ENCODE measurements at places on chromosomes 16 and 17.

DNA sequence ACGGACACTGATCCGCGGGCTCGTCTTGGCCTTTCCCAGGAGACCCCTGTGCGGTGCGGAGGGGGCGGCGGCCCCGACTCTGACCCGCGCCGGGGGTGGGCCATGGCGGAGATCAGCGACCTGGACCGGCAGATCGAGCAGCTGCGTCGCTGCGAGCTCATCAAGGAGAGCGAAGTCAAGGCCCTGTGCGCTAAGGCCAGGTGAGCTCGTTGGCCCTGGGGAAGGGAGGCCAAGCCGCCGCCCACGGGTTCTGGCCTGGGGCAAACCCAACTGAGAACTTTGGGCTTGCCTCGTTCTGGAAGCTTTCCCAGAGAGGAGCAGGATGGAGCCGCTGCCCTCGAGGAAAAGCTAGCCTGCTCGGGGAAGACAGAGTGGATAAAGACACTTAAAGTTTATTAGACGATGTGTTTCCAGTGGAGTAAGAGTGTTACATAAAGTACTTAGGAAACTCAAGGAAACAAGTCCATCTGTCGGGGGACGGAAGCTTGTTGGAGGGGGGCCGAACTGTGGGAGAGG, 540 bp downstream of the PPP4C start:
- no peak for DNase-seq

GRCh38 chr16:87964049-87964659, 12.9 kb downstream of the BANP start:
- no peak for DNase-seq

DNA sequence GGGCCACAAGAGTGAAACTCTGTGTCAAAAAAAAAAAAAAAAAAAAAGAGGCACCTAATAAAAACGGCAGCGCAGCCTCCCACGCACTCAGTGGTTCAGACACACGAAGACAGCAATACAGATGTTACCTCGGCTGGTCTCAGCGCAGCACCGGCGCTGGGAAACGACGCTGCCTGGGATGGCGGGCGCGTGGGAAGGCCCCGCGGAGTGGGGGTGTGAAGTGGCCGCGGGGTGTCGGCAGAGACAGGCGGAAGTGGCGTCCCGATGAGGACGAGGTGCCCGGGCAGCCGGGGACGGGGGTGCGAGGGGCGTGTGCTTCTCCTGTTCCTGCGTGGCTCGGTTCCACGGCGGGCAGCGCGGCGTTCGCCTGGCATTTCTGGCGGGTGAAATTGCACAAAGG, 179.4 kb downstream of the BANP start:
- DNase-seq, result no peak

GRCh38 chr17:4605826-4606225, 21.5 kb downstream of the SMTNL2 start:
- DNase-seq, result peak; percentile 74

DNA sequence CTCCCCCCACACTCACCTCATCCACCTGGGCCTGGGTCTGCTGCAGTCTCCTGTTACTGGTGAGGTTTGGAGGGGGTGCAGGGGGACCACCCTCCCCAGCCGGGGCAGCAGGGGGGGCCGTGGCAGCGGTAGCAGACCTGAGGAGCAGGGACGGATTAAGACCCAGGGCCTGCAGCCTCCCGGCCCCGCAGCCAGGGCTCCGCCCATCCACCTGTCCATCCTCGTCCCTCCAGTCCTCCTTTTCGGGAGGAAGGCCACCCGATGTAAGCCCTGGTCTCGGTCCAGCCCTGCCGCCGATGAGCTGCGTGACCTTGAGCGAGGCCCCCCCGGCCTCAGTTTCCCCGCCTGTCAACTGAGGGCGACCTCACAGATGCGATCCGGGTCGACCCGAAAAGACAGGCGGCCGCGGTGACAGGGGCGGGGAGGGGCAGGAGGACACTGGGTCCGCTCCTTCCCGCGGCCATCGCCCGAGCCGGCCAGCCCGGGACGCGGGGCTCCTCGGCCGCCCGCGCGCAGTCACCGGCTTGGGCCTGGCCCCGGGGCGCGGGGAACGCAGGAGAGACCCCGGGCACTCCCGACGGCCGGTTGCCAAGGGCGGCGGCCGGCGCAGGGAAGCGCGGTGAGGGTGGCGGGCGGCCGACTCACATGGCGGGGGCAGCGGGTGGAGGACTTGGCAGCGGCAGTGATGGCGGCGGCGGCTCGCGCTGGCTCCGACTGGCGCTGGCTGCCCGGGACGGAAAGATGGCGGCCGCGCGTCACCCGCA, at the start of gene VAMP2:
Gene VAMP2, minus strand, starts transcription at position 716 of the 764 bp plus-strand sequence. Its CDS starts 69 bp downstream, at position 647.
- DNase-seq, result peak; percentile 77

- no peak for DNase-seq
Measured at GRCh38 chr17:31200287-31200686, 96.8 kb downstream of the OMG start.

- no peak for DNase-seq
Measured at GRCh38 chr17:27975146-27976011, 67.1 kb upstream of the NLK start.

DNA sequence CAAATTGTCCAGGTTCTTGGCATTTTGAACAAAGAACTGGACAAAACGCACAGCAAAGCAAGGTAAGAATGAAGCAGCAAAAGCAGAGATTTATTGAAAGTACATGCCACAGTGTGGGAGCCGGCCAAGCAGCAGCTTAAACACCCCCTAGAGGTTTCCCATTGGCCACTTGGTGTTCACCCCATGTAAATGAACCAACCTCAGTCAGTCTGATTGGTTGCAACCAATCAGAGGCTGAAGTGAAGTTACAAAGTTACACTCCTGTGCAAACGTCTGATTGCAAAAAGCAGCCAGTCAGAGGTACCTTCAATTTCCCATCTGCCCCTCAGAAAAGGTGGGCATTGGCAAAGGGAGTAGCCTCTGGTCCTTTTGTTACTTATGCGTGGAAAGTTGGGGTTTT, 8.8 kb upstream of the ZNF263 start:
- DNase-seq, result no peak

DNA sequence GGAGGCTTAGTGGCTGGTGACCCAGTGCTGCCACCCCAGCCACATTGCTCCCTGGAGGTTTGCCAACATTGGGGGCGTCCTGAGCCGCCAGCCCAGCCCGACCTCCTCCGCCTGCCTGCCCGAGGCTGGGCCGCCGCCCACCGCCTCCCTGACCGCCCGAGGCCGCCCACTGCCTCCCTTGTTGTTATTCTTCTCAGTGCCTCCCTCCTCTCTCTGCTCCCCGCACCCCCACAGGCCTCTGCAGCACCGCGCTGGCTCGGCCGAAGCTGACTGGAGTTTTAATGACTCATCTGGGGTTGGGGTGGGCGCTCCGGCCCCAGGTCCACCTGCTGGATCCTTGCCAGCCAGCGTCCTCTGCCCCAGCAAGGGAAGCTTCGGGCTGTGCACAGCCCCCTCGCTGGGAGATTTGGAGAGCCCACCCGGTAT, 102.5 kb downstream of the RBFOX3 start:
- no peak for DNase-seq

DNA sequence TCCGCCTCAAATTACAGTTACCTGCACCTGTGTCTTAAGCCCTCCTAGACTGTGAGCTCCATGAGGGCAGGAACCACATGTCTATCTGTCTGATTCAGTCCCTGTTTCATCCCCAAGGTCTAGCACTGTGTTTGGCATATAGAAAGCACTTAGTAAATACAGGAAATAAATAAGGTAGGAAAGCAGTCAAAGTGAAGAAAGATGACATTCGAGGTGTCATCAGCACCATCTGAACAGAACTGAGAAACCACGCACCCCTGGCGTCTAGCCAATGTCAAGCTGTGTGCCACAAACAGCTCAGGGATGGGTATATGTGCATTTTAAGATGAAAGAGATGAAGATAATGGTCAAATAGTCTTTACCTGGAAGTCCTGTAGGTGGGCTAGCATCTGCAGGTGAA, 79.6 kb upstream of the ATP2A3 start:
- DNase-seq, result no peak

- no peak for DNase-seq
Measured at GRCh38 chr17:56887105-56887504, 26.7 kb downstream of the TRIM25 start.

GRCh38 chr16:29763326-29763725, 14.7 kb upstream of the ZG16 start:
- no peak for DNase-seq

DNA sequence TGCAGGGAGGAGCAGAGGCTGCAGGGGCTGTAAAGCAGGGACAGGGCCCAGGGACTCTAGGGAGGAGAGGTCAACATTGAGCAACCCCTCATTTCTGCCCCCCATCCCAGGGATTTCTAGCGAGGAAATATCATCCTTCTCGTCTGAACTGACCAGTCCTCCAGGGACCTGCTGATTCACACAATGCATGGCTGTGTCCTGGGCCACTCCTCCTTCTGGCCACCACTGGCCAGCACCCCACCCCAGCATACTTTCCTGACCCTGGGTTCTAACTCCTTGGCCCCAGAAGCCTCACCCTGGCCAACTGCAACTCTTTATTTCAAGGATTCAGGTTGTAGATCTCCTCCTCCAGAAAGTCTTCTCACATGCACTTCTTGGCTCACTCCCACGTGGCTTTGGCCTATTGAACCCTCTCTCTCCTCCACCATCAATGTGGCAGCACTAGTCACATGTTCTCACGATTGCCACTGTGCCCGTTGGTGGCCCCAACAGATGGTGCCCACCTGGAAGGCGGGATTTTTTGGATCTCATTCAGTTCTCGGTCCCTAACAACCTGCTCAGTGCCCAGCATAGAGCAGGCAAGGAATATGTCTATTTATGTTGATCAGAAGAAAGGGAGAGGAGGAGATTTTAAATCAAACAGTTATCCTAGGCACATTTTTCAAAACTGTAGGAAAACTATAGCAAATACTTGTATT, 41.5 kb downstream of the CUEDC1 start:
- no peak for DNase-seq

GRCh38 chr17:55301521-55302406, 37.0 kb downstream of the HLF start:
- peak; percentile 48 for DNase-seq

DNA sequence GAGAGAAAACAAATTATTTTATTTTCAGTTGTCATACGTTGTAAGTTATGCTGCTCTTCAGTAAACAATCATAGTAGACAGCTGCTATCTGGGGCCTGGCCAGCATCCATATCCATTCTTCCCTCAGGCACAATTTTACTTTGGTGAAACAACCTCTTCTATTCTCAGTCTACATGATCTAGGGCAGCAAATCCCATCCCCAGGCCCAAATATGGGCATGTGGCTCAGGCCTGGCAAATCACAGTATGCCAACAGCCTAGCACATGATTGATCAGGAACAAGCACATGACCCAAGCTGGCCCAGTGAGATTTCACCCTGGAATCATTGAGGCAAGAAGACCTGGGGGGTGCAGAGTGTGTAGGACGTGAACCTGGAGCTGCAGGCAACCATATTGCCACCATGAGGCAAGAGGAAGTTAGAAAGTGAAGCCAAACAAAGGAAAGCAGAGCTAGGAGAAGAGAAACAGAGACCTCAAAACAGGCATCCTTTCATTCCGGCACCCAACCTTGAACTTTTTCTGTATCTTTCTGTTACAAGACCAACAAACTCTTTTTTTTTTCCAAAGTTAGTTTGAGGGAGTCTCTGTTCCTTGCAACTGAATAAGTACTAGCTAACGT, 10.3 kb upstream of the ABCC12 start:
- DNase-seq, result no peak

- DNase-seq, result no peak
Measured at GRCh38 chr16:85879975-85880831, 18.8 kb upstream of the IRF8 start.

DNA sequence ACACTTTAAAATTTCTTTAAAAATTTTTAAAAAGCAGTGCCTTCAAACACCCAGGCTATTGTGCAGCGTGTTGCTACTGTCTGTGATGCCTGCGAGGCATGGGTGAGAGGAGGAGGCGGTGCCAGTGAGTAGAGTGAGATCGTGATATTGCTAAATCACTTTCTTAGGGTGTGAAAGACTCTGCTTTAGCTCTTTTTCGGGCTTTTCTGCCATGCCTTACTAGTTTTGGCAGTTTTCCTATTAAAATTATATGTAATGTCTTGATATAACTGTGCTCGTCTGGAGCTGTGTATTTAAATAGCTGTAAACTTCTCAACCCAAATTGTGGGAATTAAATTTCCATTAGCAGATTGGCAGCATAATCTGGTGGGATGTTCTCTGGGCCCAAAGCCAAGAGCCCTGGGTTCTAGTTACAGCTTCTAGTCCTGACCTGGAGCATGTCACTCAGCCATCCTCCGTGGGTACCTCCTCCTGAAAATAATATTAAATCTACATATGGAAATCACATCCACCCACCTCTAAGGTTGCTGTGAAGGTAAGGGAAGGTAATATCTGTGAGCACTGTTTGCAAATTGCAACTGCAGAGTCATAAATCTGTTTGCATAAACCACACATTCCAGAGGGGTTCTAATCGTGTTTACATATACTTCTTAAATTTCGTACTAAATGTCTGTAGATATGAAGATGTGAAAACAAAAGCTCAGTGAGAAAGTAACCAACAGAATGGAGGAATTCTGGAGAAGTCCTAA, 264.3 kb upstream of the CACNG5 start:
- DNase-seq, result no peak

GRCh38 chr16:81435103-81435502, 9.5 kb upstream of the CMIP start:
- no peak for DNase-seq

- DNase-seq, result no peak
Measured at GRCh38 chr17:60594734-60595133, 5.3 kb upstream of the PPM1D start.

GRCh38 chr16:8962393-8963009, 1.2 kb downstream of the USP7 start:
- DNase-seq, result no peak

DNA sequence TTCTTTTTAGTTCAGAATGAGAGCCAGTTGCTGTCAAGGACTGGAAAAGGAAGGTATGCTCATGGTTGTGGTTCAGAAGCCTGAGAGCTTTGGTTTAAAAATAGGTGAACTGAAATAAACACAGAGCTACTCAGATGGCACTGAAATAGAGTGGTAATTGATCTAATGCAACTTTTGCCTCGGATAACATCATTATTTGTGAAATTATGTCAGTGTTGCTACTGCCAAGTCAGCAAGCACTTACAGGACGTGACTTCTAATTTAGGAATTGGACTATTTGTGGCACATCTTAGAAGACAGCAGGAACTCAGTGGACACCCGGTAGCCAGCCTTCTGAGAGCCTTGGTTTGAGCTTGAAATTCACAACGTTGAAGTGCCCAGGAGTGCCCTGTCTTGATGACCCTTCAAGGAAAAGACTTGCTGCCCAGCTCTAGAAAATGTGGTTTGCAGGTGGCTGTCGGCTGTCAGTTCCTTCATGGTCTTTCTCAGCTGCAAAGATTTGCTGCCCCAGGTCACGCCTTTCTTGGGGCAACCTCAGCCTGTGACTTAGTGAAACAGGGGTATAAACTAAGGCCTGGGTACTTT, 42.0 kb upstream of the XYLT1 start:
- DNase-seq, result no peak

Measured in adrenal gland (tissue), 19 donors.